Vagina (tissue), 2 donors: ENCODE measurements at places on chromosomes 5 and 9. TPM values are rescaled to one million over a fixed set of nuclear protein-coding genes. Genes with fewer than 3 reads are reported as not detected.

DNA sequence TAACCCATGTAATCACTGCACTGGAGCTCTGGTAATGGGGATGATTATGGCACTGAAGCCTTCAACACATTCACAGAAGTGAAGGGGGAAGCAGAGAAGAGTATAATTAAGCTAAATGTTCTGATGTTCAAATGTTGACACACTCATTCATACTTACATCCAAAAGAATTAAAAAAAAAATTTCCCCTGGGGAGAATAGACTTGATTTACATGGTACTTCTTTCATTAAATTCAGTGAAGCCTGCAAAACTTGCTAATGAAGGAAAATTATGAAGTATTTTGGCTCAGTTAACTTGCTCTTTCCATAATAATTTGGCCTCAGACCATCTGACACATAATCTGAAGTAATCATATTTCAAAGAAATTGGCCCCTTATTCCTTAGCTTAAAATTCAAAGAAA is 428.8 kb downstream of the SH3GL2 start:
- H3K4me3 ChIP-seq: no peak overlapping the region
- H3K36me3 ChIP-seq: no peaks in the 10 kb centered on the region
- H3K27ac ChIP-seq: no peak overlapping the region

DNA sequence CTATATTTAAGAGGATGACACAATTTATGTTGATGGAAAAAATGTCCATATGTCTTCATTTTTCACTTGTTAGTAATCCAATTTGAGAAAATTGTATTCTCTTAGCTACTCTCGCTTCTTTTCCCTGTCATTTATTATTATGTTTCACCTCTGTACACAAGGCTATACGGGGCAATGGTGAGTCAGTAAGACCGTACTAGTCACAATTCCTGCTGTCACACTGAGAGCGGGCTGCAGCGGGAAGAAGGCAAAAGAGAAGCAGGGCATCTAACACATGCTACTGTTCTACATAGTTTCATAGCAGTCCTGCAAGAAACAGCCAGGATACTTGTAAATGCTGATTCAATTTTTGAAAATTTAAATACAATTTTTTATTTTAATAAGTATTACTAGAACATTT is 23.3 kb upstream of the PRDM9 start:
- H3K27ac ChIP-seq: no peak overlapping the region
- H3K27me3 ChIP-seq: no peaks in the 10 kb centered on the region
- no peaks in the 10 kb centered on the region for H3K4me1 ChIP-seq
- DNase-seq: no peak
- H3K4me3 ChIP-seq: no peak overlapping the region

The IQGAP2 gene
- total RNA-seq: 8.6 TPM

- H3K36me3 ChIP-seq: no peaks in the 10 kb centered on the region
- H3K27ac ChIP-seq: no peak overlapping the region
- H3K4me1 ChIP-seq: no peaks in the 10 kb centered on the region
- no peak overlapping the region for H3K4me3 ChIP-seq
- no peak for DNase-seq
- no peaks in the 10 kb centered on the region for H3K27me3 ChIP-seq
Measured at GRCh38 chr9:127282611-127283010, 18.0 kb downstream of the GARNL3 start.

DNA sequence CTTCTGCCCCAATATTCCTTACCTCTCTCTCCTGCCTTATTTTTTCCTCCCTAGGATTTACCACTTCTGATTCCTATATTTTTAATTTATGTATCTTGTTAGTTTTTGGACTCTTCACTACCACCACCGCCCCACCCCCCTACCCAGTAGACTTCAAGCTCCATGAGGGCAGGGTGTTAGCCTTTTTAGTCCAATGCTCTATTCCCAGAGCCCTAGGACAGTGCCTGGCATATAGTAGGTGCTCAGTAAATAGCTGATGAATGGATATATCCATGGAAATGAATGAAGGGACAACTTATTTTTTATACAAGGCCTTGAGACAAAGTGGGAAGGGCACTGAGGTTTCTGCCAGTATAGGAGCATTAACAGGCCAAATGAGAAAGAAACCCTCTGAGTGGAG is 41.5 kb downstream of the IRF1 start:
- H3K4me1 ChIP-seq: peaks cover 37% of the 10 kb centered on the region
- H3K4me3 ChIP-seq: no peak overlapping the region
- no peak for DNase-seq
- H3K36me3 ChIP-seq: no peaks in the 10 kb centered on the region
- no peaks in the 10 kb centered on the region for H3K27me3 ChIP-seq

GRCh38 chr5:31385774-31386537 is 145.9 kb downstream of the DROSHA start:
- no peak overlapping the region for H3K4me3 ChIP-seq
- H3K4me1 ChIP-seq: no peaks in the 10 kb centered on the region
- no peaks in the 10 kb centered on the region for H3K36me3 ChIP-seq

GRCh38 chr5:2130361-2130760 is 247.6 kb upstream of the IRX4 start:
- H3K36me3 ChIP-seq: no peaks in the 10 kb centered on the region
- no peaks in the 10 kb centered on the region for H3K4me1 ChIP-seq
- no peak overlapping the region for H3K4me3 ChIP-seq
- no peak overlapping the region for H3K27ac ChIP-seq
- H3K27me3 ChIP-seq: no peaks in the 10 kb centered on the region
